Activated B cell treated with CpG ODN at 0.5 μM for 24 hours (primary cell): ENCODE measurements at places on chromosomes 5 and 9. TPM values are rescaled to one million over a fixed set of nuclear protein-coding genes. Genes with fewer than 3 reads are reported as not detected.
A peak's percentile ranks its signal among the peaks of the same experiment; 100 is the strongest.

DNA sequence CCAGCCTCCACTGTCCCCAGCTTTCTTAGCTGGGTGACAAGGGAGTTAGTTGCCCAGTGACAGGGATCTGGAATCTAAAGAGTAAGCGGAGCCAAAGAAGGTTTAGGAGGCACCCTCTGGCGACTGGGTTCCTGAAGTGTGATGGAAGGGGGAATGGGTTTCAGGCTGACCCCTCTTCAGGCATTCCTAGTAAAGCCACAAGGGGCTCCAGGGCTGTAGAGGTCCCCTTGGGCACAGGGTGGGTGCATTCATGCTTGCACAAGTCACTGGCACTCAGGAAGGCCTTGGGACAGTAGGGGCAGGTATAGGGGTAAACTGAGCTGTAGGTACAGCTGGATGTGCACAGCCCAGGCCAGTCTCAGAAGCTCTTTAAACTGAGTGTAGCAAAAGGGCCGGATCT lies 74.2 kb downstream of the CPLANE1 start:
- H3K4me3 ChIP-seq, result no peak overlapping the region
- H3K36me3 ChIP-seq, result peaks cover 58% of the 10 kb centered on the region
- no peak overlapping the region for H3K27ac ChIP-seq
- DNase-seq, result no peak
- H3K4me1 ChIP-seq, result no peaks in the 10 kb centered on the region

FCN1 gene
- total RNA-seq, result 0.44 and 0.83 TPM in 2 replicates

NEUROG1 gene
- not detected in 2 replicates for total RNA-seq

SEPTIN8 gene
- total RNA-seq, result 6.5 and 7.3 TPM in 2 replicates

MYOZ3 gene
- total RNA-seq, result 0.18 TPM in 1 of 2 replicates, not detected in the other

- H3K4me3 ChIP-seq, result peak overlapping the region; percentile 62
- H3K27ac ChIP-seq, result peak overlapping the region; percentile 90
- no peaks in the 10 kb centered on the region for H3K27me3 ChIP-seq
- H3K4me1 ChIP-seq, result peaks cover 20% of the 10 kb centered on the region
- H3K36me3 ChIP-seq, result no peaks in the 10 kb centered on the region
- no peak for DNase-seq
Measured at GRCh38 chr9:7935681-7936080, 136.1 kb upstream of the DMAC1 start.

ALDH1A1 gene
- total RNA-seq, result not detected in 2 replicates

CLTA gene
- 104 and 115 TPM in 2 replicates for total RNA-seq

OBP2B gene
- not detected in 2 replicates for total RNA-seq

NME5 gene
- not detected in 2 replicates for total RNA-seq

DNA sequence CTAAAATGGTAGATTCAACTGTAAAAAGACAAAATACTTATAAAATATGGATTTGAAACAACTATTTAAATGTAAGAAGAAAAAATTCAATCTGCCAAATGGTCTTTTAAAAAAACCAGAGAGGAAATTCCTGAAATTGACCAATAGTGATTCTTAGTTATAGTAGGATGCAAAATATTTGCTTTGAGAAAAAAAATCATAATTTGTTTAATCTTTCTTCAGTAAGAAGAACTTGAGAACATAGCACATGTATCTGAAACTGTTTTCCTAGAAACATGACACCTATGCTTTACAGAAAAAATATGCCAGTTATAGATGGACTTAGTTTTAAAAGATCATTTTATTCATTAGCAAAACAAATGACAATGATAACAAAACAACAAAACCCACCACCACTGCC lies 186.9 kb upstream of the CD180 start:
- H3K4me3 ChIP-seq, result no peak overlapping the region
- no peak overlapping the region for H3K27ac ChIP-seq
- H3K27me3 ChIP-seq, result peaks cover 9% of the 10 kb centered on the region
- no peaks in the 10 kb centered on the region for H3K36me3 ChIP-seq
- no peak for DNase-seq

DNA sequence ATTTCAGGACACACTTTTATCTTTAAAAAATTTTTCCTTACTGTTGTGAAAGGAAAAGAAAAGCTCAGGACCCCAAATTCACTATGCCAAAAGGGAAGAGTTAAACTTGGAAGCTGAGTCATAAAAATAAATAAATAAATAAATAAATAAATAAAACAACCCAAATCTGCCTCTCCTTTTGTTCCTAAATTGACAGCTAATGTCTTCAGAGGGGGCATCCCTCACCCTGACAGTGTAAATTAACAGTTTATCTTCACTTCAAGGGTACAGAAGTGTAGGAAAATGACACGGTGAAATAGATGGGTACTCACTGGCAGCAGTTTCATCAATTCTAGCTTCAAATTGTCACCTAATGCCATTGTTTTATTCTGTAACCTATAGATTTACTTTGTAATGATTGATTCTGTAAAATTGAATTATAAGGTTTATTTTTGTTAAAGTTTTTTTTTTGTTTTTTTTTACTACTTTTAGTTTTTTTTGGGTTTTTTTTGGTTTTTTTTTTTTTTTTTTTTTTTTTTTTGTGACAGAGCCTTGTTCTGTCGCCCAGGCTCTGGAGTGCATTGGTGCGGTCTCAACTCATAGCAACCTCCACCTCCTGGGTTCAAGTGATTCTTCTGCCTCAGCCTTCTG lies 18.5 kb upstream of the ANXA1 start:
- H3K4me1 ChIP-seq, result peaks cover 12% of the 10 kb centered on the region
- no peak for DNase-seq
- H3K36me3 ChIP-seq, result no peaks in the 10 kb centered on the region
- peak overlapping the region; percentile 81 for H3K4me3 ChIP-seq

GRCh38 chr9:92964607-92965060 lies 17.3 kb downstream of the FGD3 start:
- H3K4me1 ChIP-seq, result peaks cover 75% of the 10 kb centered on the region
- H3K27ac ChIP-seq, result peak overlapping the region; percentile 99
- peak overlapping the region; percentile 94 for H3K4me3 ChIP-seq
- no peak for DNase-seq
